ENCODE measurements at places on chromosomes 5 and 9.

DNA sequence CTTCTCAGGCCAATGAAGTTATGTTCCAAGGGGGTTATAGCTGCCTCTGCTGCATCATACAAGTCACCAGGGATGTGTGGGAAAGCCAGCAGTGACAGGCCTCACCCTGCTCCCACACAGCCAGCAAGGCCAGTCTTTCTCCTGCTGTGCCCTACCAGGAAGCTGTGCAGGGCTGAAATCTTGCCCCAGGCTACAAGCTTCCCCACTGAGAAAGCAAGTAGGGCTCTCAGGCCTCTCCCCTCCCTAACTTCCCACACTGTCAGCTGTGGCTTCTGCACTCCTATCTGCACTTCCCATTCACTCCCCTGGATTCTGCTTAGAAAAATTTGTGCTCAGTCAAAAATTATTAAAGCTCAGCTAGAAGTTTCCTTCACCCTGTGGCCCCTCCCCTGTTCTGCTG is 611.2 kb upstream of the ZNF608 start:
- no peak for DNase-seq

- no peak for DNase-seq
Measured at GRCh38 chr5:16312785-16313184, 133.2 kb upstream of the MARCHF11 start.

- no peak for DNase-seq
Measured at GRCh38 chr5:669842-670395, 23.2 kb downstream of the TPPP start.

GRCh38 chr5:135213027-135213386 is 179.0 kb upstream of the PITX1 start:
- no peak for DNase-seq

GRCh38 chr5:29263915-29264351 is 1929.6 kb upstream of the CDH6 start:
- no peak for DNase-seq

DNA sequence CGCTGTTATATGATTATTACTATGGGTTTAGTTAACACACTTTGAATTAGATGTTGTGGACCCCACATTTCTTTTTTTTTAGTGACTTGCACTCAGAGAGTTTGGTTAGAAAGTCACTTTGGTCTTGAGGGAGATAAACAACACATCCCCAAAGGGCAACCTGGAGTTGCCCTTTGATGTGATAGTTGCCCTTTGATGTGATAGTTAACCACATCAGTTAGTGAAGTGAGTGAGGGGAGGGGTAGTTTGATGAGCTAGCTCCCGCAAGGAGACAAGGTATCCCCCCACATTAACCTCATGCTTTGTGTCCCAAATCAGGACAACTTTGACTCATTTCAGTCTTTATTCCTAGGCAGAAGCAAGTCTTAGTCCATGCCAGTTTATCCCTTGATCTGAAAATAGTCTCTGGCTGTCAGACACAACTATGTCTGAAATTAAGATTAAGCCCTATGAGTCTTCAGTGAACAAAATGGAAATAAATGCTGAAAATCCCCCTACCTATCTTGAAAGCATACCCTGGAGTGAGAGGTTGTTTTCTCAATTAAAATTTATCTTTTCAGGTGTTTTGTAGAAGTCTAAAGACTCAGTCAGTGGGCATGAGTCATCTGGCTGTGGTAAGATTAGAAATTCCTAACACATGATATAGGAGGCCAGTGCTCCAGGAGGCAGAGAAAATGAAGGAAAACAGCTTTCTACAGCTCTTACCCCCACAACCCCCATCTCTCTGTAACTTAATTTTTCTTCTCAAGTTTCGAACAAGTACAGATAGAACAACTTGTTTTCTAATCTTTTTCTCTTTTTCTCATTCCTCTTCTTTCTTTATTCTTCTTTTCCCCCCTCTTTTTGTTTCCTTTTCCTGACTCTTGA is 208.9 kb upstream of the DMRTA1 start:
- DNase-seq, result no peak

GRCh38 chr5:55853041-55853670 is 2.0 kb downstream of the IL31RA start:
- no peak for DNase-seq

DNA sequence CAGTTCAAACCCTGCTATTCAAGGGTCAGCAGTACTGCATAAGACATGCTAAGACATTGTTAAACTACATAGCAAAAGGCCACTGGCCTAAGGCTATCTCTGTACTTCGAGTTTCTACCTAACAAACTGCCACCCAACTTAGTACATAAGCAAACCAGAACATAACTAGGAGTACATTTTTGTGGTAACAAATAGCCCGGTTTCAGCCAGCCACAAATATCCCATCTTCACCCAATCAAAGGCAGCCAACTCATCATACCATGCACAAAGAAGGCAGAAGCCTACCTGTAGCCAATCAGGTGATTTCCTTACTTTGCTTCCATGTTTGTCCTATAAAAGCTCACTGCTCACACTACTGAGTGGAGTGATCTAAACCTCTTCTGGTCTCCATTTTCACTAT is 201.4 kb downstream of the SMARCA2 start:
- DNase-seq, result no peak

DNA sequence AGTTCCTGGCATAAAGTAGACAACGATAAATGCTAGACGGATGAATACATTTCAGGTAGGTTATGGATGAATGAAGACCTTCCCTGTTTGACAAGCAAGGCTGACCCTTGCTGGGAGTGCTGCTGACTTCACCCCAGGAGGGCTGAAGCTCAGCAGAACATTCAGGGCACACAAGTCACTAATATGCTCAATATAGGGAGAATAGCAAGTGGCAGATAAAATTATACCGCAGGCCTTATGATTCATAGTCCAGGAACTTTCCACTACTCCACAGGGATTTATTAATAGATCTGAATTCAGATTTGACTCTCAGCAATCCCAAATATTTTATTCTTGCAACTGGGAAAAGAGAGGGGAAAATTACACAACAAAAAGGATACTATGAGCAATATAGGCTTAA is 38.2 kb upstream of the GRAMD2B start:
- DNase-seq, result no peak

Data from NCI-H1436 (cell line).